ENCODE measurements at places on chromosomes 3 and 15.

- peak; percentile 28 for DNase-seq
Measured at GRCh38 chr3:111069974-111070771, 1.4 kb upstream of the NECTIN3 start.

GRCh38 chr15:25693321-25694238, 169.5 kb downstream of the ATP10A start:
- peak; percentile 42 for DNase-seq

- DNase-seq, result peak; percentile 74
Measured at GRCh38 chr3:16886303-16886683, 1.5 kb downstream of the PLCL2 start.

DNA sequence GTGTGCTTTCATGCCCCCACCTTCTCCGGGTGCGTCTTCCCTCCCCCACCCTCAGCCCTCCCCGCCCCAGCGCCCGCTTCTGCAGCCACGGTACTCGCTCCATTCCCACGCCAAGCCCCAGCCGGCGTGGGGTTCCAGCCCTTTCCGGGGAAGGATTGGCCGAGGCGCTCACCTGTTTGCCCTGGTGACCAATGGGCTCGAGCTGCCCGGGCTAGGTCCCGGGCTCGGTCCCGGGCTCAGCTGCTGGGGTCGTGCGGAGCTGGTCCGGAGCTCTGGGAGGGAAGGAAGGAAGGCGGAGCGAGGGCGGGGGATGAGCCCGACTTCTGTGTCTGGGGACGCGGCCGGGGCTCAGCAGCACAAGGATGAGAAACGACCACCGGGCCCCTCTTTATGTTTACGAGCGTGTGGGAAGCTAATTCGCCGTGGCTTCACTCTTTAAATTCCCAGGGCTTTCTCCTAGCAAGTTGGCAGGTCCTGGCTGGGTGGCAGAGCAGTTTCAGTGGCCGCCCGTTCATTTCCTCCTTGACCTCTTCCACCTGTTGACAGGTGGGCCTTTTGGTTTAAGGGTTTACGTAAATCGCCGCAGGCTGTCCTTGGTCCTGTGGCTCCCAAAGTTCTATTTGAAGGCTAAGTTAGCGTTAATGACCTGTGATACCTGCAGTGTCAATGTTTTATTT, at the start of gene IGSF10:
TSS of gene IGSF10 (minus strand) at position 288 of the 677 bp plus-strand sequence. CDS start 2,352 bp downstream, outside the sequence.
- no peak for DNase-seq

GRCh38 chr3:44186712-44187111, 55.0 kb upstream of the TOPAZ1 start:
- DNase-seq, result peak; percentile 35

- no peak for DNase-seq
Measured at GRCh38 chr3:39185326-39185958, 7.0 kb downstream of the XIRP1 start.

DNA sequence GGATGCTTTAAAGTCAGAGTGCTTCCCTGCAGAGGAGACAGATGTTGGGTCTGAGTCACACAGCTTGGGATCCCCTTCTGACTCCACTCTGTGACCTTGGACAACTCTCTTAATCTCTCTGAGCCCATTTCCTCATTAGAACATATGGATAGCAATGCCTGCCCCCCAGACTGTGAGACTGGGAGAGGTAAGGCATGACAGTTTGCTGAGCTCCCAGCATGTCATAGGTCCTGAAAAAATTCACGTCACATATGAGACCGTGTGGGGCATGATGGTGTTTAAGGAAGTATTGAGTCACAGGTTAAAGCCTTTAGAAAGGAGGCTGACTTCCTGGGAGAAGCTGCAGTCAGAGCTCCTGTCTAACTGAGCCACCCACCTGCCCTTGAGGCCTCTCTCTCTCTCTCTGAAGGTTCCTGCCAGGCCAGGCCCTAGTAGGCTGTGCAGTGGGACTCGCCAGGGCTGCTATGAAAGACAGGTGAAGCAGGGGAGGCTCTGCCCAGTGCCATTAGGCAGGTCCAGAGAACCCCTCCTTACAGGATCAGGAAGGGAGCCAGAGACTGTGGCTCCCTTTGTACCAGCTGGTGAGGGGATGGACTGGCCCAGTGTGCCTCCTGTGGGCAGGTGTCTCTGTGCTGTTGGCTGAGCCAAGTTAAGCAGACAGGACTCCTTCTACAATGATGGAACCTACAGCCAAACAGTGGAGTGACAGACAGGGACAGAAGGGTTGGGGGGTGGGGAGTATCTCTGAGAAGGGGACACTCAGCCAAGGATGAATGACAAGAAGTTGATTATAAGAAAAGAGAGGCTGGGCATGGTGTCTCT, 19.5 kb upstream of the DOCK3 start:
- peak; percentile 13 for DNase-seq

GRCh38 chr15:38651328-38652038, 86.9 kb upstream of the RASGRP1 start:
- peak; percentile 45 for DNase-seq

DNA sequence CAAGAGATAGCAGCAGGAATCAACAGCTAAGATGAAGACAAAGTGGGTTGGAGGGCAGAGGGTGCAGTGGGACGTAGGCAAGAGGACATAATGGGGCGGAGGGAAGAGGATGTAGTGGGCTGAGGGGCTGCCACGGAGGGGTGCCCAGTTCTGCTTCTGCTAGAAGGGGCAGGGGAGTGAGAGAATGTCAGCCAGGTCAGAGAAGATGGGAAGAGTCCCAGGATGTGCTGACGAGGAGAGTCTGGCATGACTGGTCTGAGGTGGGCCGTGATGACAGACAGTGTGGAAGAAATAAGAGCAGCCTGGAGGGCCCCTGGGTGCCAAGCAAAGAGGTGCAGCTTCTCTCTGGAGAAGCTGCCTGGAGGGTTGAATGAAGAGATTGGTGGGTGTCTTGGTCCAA, 4.0 kb downstream of the SPSB4 start:
- DNase-seq, result no peak

DNA sequence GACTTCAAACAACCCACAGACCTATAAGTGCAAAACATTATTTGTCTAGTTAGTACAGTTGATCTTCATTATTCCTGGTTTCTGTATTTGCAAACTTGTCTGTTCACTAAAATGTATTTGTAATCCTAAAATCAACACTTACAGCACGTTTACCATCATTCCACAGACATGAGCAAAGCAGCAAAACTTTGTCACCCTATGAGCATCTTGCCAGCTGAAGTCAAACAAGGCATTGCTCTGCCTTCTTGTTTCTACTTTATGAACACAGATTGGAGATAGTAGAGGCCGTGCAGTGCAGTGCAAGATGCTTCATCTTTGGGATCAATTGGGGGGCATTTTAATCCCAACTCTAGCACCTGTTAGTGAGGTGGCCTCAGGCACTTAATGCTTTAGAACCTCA, 202.1 kb downstream of the NLGN1 start:
- no peak for DNase-seq

GRCh38 chr3:8183627-8184026, 318.0 kb upstream of the LMCD1 start:
- peak; percentile 59 for DNase-seq

DNA sequence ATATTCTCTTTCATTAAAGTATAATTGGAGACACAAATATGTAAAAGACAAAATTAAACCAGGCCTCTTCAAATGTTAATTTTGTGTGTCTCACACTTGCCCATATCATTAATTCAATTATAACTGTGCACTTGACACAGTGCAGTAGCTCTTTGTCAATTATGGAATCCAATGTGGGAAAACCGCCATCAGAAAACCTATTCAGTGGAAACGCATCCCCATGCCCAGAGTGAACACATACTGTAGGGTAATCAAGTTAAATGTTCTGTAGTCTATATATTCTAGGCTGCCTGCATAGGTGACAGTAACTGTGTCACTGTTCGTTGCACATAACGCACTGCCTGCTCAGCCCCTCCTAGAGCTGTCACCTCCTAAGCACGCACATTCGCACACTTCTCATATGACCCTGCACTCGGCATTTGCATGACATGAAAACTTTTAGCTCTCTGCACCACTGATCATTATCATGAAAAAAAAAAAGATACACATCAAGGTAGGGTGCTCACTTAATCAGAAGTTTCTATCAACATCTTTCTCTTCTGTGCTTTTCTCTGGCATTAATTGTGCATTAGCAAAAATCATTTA, 63.2 kb downstream of the MEIS2 start:
- DNase-seq, result no peak

- no peak for DNase-seq
Measured at GRCh38 chr15:48486228-48486627, 155.0 kb downstream of the DUT start.

DNA sequence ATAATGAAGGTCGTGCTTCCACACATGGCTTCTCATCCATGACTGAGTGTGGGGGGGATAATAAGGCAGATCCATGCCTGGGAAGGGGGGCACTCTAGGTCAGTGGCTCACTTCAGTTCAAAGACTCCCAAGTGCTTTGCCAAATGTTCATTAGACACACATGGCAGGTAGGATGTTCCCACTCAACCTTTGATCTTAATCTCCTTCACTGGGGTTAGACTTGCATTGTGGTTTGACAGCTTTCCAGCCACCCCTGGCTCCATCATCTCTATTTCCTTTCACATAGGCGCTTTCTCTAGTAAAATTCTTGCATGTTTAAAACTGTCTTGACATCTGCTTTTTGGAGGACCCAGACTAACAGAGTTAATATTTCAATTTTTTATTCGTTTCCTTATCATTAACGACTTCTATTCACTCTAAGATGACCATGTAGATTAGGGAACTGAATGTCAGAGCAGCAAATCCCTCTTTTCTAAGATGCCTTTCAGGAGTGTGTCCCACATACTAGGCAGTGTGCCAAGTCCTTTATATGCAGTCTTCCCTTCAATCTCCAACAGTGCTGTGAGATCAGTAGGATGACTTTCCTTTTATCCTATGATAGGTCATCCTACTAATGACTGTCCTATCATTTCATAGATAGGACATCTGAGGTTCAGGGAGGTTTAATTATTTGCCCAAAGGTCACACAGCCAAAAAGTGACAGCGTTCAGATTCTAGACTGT, 57.9 kb downstream of the BTD start:
- no peak for DNase-seq
